Cortex of kidney (tissue), 1 donor: ENCODE measurements at places on chromosomes 7 and 10.

DNA sequence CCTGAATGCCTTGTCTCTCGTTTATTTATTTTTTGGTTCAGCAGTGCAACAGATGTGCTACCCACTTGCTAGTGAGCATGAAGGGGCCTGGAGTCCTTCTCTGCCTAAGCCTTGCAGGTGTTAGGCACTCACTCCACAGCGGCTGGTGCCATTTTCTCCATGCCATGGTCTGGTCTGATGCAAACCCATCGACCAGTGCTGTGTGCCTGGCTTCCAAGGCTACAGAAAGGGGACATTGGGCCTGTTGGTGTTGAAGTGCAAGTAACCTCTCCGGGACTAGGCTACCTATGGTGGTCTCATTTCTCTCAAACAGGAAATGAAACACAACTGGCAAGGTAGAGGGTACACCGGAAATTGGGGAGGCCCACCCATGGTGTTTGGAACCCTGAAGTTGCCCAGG lies 198.1 kb downstream of the ADARB2 start:
- DNase-seq, result no peak

- no peak for DNase-seq
Observed at GRCh38 chr7:116582806-116583444, 58.1 kb downstream of the CAV1 start.

- DNase-seq, result no peak
Observed at GRCh38 chr7:96596120-96596826, 113.4 kb downstream of the SEM1 start.

DNA sequence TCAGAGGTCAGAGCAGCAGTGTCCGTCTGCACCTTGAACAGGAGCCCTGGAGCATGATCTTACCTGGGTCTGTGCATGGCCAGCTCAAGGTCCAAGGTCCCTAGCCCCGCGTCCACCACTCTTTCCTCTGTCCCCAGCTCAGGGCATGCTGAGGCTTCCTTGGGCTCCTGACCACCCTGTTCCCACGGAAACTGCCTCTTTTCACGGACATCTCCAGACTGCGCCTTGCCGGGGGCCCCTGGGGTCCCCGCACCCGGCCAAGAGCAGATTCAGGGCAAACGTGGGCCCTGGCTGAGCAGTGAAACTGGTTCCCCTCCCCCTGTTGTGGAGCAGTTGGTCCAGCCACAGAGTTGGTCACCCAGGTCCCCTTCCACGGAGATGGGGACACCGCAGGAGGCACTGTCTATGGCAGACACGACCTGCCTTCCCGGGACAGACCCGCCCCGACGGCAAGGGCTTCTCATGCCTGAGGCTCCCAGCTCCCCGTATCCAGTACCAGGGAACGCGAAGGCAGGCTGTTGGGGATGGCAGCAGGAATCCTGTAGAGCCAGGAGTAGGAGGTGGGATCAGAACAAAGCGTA lies 217.4 kb upstream of the PPP2R2D start:
- DNase-seq, result no peak

GRCh38 chr10:64385355-64385754 lies 864.2 kb downstream of the REEP3 start:
- no peak for DNase-seq

DNA sequence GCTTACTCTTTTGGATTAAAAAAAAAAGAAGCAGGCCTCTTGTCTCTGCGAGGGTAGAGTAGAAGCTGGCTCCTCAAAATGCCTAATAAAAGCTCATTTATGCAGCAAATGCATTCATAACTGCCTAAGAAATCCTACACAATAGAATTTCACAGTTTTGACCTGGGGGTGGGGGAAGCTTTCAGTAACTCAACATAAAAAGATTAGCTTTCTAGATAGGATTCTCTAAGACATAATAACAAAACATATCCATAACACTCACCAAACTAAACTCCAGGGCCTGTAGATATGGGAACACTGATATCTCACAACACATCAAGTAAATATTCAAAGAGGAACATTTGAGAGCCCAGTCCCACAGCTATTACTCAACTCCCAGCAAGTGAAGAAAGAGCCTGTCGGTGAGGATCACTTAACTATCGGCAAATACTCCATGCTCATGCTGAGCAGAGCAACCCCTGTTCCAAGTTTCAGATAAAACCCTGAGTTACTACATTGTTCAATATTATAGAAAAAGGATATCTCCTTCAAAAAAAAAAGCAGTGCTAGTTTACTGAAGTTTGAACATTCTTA lies 88.1 kb downstream of the COBL start:
- no peak for DNase-seq

- no peak for DNase-seq
Observed at GRCh38 chr10:92001581-92001980, 78.0 kb downstream of the BTAF1 start.

DNA sequence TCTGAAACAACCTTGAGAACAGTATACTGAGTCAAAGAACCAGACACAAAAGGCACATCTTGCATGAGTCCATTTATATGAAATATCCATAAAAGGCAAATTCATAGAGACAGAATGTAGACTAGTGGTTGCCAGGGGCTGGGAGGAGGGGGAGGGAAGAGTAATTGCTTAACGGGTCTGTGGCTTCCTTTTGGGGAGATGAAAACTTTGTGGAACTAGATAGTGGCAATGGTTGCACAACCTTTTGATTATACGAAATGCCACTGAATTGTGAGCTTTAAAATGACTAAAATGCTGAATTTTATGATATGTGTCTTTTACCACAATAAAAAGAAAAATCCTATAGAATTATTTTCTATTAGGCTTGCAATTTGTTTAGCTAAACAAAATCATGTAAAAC lies 16.8 kb downstream of the ADRB1 start:
- DNase-seq, result no peak

DNA sequence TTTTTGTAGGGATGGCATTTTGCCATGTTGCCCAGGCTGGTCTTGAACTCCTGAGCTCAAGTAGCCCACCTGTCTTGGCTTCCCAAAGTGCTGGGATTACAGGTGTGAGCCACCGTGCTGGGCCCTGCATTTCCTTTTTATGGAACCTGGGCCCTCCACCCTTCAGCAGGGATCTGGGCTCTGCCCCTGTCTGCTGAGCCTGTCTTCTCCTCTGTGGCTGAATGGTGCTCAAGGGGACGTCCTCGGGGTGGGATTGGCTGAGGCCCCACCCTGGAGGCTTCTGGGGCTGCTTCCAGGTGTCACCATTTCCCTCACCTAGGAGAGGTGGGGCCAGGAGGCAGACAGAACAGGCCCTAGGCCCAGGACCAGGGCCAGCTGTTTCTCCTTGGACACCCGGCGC lies 18.4 kb downstream of the FAM241B start:
- DNase-seq, result no peak

GRCh38 chr10:29022513-29022912 lies 266.4 kb upstream of the LYZL1 start:
- DNase-seq, result no peak

GRCh38 chr10:128747582-128748346 lies 621.5 kb upstream of the MKI67 start:
- DNase-seq, result no peak

GRCh38 chr7:5094641-5095040 lies 49.0 kb downstream of the RBAK start:
- DNase-seq, result no peak

- no peak for DNase-seq
Observed at GRCh38 chr7:106430103-106430502, 145.3 kb upstream of the NAMPT start.

GRCh38 chr10:61987951-61988379 lies 86.5 kb downstream of the ARID5B start:
- no peak for DNase-seq

DNA sequence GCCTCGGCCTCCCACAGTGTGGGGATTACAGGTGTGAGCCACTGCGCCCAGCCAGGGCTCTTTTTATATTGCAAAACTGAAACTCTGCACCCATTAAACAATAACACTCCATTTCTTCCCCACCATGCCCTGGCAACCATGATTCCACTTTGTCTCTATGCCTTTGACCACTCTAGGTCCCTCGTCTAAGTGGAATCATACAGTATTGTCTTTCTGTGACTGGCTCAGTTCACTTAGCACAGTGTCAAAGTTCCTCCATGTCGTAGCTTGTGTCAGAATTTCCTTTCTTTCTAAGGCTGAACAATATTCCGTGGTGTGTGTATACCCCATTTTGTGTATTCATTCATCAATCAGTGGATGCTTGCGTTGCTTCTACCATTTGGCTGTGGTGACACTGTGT lies 46.2 kb downstream of the CUX1 start:
- no peak for DNase-seq

DNA sequence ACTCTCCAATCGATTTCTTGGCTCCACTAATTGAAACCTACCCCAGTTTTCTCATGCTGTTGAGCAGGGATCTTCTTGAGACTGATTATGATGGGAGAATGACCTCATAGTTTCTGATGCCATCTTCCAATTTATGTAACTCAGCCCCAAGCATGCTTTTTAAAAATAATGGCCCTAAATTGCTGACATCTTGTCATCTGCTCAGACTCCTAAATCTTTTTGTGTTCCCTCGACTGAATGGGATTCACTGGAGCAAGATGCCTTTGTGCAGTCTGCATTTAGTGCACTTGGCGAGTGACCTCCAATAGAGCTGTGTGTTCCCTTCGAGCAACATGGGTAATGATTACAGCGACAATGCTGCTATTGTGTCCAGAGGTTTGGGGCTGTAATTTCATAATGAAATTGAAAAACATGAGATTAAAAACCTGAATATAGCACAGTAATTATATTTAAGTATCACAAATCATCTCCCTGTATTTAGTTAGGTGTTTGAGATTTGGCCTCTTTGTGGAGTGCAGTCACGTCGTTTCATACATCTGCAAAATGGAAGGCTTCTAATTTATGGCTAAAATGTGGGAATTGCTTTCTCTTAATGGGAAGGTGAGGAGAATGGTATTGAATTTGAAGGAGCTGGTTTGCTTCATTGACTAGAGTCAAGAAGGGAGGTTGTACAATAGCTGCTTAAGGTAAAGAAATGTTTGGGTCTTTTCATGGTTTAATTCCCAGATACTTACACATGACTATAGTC lies 192.9 kb downstream of the AUTS2 start:
- no peak for DNase-seq

GRCh38 chr7:7895754-7896153 lies 72.8 kb upstream of the GLCCI1 start:
- DNase-seq, result no peak

- DNase-seq, result no peak
Observed at GRCh38 chr10:126156012-126156411, 232.3 kb downstream of the ADAM12 start.
